ENCODE measurements at places on chromosomes 7 and 10.

DNA sequence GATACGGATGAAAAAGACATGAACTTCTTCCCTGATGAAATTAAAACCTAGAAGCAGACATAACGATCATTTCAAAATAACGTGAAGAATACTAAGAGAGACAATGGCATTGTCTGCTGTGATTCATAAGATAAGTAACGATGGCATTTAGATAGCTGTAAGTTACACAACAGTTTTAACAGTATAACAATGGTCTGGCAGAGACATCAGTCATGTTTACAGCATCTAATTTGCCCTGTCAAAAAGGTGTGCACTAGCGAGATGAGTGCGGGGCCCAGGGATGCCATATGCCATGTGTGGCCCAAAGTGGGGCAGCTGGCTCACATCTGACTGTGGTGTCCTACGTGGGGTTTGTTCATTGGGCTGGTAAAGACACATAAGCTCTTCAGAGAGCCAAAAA is 55.7 kb upstream of the RHEB start:
- no peak for DNase-seq

DNA sequence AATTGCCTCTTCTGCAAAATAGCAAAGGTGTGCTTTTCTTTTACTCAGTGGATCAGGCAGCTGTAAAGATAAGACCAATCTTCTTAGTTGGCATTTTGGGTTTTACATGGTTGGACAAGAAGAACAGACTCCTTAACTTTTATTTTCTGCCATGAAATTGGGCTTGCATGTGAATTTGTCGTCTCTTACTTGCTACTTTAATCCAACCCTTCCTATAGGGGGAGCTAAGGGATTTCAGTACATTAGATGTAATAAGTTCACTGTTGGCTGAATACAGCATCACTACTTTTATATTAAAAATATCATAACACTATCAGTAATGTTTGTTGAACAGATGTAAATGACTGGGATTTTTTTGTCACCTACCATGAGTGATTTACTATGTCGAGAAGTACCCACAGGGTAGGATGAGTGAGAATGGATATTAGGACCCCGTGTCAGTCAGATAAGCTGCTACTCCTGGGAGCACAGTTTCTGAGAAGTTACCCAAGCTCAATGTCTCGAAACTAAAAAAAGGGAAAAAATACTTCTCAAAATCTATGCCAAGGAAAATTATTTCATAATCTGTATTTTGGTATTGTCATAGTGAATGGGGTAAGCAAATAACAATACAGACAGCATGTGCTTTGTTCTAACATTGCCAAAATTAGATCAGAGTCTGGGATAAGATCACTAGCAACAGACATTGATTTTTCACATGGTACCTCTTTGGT is 127.4 kb upstream of the AGR3 start:
- DNase-seq, result no peak

GRCh38 chr10:30847199-30847598 is 184.5 kb downstream of the ZNF438 start:
- DNase-seq, result no peak

- DNase-seq, result no peak
These were observed 6.3 kb upstream of the CLIP2 start for GRCh38 chr7:74282748-74283459.

- peak; percentile 56 for DNase-seq
These were observed 32.9 kb upstream of the BHLHA15 start for GRCh38 chr7:98178321-98178720.

DNA sequence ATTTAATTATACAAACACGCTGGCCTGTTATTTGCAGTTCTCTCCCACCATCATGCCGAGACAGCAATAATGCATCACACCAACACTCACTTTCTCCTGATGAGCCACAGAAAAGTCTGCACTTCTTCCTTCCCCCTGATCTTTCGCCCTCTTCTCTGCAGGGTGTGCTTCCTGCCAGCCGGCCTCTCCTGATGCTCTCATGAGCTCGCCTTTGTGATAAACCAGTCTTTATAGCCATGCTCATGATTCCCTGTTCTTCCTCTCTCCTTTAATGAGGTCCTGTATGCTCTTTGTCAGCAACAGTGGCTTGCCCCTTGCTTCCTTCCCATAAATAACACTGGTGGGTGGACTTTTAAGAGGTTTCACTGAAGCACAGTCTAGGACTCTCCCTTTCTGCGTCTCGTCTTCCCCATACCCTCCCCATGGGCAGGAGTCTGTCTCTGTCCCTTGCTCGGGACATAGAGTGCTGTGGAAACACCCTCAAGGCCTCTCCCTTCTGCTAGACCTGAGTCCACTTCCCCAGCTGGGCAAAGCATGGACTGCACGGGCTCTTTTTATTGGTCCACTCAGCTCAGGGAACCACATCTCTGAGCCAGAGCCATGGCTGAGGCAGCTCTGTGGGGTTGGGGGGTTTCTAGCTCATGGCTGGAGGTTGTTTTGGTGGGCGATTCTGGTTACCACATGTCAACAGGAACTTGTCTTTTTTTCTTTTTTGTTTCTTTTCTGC is 133.9 kb downstream of the C10orf105 start:
- no peak for DNase-seq

DNA sequence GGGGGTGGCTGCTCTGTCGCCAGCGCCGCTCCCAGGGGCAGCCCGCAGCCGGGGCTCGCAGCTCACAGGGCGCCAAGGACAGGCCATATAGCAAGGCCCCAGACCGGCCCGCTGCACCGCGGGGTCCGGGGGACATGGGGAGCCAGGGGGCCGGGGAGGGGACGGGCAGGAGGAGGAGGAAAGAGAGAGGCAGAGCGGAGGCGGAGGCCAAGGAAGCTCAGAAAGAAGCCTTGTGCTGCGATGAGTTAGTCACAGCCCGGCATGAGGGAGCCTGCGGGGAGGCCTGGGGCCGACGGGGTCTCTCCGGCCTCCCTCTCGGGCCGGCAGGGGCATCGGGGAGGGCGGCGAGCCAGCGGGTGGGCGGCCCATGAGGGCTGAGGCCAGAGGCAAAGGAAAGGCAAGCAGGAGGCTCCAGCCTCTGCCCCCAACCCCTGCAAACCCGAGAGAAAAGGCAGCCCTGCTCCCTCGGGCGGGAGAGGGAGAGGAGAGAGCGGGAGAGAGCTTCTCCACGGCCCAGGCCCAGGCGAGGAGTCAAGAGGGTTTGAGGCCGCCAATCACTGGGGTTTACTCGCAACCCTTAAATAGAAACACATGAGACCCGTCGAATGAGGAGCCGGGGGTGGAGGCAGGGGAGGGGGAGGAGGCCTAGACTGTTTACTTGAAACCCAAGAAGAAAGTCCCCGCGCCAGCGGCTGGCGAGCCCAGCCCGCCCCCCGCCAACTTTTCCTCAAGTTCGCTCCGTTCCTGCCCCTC is 167.9 kb downstream of the NEURL1 start:
- DNase-seq, result no peak

DNA sequence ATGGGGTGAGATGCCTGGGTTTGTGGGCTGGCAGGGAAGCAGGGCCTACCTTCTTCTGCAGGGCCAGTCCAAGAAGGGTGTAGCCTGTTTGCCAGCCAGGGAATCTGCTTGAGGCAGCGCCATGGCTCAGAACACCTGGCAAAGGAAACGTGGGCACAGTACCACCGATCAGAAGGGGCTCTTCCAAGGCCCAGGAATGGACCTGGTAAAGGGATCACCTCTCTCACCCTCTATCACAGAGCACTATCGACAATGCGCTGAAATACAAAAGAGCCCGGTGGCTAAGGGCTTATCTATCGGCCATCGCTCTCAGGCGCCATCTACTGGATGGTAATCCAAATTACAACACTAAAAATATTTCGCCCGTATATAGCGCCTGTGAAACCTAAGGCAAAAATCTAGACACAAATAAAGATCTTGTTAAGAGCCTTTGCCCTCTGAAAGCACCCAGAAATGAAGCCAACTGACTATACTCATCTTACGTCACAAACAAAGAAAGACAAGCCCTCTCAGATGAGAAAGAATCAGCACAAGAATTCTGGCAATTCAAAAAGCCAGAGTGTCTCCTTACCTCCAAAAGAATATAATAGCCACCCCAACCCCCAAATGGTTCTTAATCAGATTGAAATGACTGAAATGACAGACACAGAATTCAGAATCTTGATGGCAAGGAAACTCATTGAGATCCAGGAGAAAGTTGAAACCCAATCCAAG is 217.8 kb upstream of the HPS1 start:
- no peak for DNase-seq

DNA sequence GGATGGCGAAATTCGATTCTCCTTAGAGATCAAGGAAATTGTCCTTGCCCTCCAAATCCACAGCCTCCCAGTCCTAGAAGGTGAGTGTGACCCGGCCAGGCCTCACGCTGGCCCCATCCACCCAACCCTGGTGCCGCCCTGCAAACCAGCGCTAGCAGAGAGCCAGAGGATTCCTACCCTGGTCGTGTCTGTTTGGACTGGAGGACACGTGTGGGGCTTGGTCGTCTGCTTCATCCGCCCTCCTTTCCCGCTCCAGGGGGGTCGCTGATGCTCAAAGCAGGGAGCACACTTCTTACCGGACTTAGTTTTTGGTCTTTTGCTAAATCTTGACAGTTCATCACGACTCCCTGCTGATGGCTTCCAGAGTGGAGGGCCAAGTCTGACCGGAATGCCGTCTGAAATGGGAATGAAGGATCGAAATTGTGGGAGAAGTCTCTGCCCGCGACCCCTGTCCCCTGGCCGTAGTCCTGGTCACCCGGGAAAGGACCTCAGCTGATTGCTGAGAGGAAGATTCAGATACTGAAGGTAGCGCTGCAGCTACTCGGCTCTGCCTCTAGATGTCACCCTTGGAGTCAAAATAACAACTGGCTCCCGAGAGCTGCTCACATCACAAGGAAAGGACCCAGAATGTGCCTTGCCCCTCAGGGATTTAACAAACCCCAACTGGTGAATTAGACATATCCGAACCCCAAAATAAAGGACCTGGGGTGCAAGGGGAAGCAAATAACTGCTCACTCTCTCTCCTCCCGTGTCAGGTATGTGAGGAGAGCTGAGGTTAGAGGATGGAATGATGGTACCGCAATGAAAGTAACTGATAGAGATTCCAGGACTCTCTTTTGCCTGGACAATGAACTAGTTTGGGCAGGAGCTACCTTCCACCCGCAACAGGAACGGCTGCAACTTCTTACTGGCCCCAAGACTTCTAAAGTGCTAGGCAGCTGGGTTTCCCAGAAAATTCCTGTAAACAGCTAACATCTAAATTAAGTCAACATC is 23.5 kb upstream of the ORC5 start:
- DNase-seq, result peak; percentile 53

- no peak for DNase-seq
These were observed 452 bp upstream of the TMEM140 start for GRCh38 chr7:135147341-135147898.

DNA sequence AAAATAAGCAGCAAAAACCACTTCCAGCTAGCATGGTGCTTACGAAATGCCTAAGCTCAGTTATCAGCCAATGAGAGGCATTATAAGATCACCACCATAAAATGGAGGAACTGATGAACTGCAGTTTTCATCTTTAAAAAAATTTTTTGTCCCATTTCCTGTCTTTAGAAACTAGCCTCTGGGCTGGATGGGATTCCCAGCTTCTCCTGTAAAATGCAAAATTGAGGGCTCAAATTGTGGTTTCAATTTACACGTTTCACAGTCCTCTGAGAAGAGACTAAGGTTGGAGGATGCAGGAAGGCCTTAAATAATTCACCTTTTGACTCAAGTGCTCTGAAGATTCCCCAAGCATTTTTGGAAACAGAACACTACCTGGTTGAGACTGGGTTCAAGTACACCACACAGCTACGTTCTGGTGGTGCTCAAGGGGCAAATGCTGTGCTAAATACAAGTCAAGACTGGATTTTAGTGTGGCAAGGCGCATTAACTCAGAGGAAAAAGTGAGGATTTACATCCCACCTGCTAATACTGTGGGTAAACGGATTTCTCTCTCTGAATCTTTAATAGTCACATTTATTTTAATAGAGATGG is 951 bp downstream of the ZNF25 start:
- DNase-seq, result no peak

- no peak for DNase-seq
These were observed 25.0 kb upstream of the PPA1 start for GRCh38 chr10:70258216-70258615.

GRCh38 chr10:131725581-131726069 is 175.2 kb upstream of the PPP2R2D start:
- DNase-seq, result no peak

- no peak for DNase-seq
These were observed 48.8 kb downstream of the GOLGA7B start for GRCh38 chr10:97898429-97898828.

- no peak for DNase-seq
These were observed 158.6 kb upstream of the LYZL1 start for GRCh38 chr10:29130190-29130673.

Measured in dorsolateral prefrontal cortex (tissue), 122 donors.